ENCODE measurements at places on chromosomes 7 and 10.

GRCh38 chr10:67107670-67108069, 181.8 kb downstream of the LRRTM3 start:
- DNase-seq, result no peak

DNA sequence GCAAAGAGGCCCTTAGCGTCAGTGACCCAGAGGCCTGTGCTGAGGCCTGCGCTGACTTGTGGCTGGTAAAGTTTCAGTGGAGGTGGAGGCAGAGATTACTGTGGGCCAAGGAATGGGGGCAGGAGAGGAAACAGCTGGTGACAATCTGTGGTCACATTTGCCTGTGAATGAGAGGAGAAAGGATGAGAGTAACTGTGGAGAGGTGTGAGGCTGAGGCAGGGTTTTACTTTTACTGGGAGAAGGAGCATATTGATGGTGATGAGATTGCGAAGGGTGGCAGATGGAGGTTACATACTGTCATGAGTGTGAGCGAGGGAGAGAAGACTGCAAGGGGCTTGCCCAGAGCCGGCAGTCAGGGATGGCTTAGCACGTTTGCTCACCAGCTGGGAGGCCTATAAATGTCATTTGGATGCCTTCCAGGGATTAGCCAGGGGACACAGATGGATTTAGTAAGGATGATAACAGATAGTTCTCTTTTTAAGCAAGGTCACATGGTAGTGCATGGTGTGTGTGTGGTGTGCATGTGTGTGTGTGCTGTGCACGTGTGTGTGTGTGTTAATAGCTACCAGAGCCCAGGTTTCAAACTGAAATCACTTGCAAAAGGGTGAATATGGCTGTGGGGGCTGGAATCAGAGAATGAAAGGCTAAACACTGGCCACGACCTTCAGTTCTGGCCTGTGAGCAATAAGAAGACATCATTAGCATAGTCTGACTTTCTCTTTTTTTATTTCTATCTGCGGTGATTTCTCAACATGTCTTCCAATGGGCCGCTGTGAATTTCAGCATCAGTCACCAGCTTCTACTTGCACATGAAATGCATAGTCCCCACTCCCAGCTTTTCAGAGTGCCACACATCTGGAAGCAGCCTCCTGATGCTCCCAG, 291.5 kb upstream of the ZNF32 start:
- no peak for DNase-seq

GRCh38 chr10:15738270-15738925, 18.7 kb upstream of the ITGA8 start:
- DNase-seq, result no peak

GRCh38 chr10:48501226-48501625, 103.6 kb downstream of the ARHGAP22 start:
- no peak for DNase-seq

- DNase-seq, result no peak
Observed at GRCh38 chr7:117097860-117098259, 144.6 kb downstream of the ST7 start.

GRCh38 chr10:28489206-28489605, 43.7 kb upstream of the WAC start:
- DNase-seq, result no peak

- no peak for DNase-seq
Observed at GRCh38 chr10:43983405-43983804, 334.7 kb upstream of the ZNF32 start.

- no peak for DNase-seq
Observed at GRCh38 chr10:90167174-90168064, 466.0 kb downstream of the KIF20B start.

DNA sequence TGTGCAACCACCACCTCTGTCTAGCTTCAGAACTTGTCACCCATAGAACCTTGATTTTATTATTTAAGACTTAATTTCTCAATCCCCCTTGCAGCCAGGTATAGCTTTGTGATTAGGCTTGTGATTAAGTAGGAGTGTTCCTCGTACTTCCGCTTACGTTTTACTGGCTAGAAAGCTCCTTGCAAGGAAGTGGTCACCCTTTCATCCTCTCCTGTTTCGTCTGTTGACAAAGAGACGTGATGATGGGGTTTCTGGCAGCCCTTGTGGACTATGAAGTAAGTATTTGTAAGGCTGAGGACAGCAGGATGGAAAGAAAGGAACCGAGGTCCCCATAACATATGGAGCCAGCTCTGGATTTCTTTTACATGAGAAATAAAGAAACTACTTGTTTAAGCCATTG, 86.5 kb upstream of the KDM7A start:
- no peak for DNase-seq

- no peak for DNase-seq
Observed at GRCh38 chr10:24822590-24822989, 98.9 kb upstream of the ARHGAP21 start.

- DNase-seq, result no peak
Observed at GRCh38 chr10:97731346-97732051, 5.4 kb upstream of the ZFYVE27 start.

DNA sequence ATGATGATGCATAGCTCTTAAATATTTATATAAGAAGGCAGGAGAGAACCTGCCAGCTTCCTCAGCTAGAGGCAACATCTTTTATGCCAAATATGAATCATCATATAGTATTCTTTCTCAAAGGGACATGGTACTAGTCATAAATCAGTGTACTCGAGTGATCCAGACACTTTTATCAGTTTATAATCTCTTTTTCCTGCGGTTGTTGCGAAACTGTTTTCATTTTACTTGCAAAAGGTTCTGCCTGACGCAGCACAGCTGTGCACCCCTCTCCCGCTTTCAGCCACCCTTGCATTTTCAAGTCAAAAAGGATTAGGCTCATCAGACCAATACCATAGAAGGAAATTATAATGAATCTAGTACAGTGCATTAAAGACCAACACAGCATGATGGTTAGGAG, 332.3 kb upstream of the PRKCQ start:
- no peak for DNase-seq

DNA sequence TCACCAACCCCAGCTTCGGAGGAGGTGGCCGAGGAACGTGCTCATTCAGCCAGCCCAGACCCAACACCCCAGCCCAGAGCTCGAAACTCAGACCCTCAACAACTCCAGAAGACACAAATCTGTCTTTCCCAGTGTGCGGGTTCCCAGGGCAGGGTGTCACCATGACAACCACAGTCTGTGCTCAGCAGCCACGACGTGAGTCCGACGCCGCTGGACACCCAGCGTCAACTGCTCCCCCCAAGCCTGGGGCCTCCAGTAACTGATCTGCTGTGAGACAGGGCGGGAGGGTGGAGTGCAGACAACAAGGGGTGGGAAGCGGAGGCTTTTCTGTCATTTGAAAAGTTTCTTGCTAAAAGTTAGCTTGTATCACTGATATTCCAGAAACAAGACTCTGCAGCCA, 167.2 kb downstream of the MAD1L1 start:
- no peak for DNase-seq

DNA sequence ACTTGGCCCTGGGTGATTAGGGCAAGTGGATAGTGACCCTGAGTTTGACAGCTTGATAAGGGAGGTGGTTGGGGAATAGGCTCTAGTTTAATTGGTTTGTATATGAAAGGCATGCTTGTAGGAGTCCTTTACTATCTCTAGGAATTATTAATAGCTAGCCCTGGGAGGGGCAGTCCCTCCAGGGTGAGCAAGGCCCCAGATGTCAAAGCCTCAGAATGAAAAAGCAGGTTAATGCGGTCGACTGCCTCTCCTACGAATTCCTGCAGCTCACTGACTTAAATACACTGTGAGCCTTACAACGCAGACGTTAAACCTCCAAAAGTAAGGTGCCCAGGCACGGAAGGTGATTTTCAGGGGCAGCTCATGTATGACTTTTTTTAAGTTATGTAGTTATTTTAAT, 5.2 kb upstream of the BTBD16 start:
- no peak for DNase-seq

DNA sequence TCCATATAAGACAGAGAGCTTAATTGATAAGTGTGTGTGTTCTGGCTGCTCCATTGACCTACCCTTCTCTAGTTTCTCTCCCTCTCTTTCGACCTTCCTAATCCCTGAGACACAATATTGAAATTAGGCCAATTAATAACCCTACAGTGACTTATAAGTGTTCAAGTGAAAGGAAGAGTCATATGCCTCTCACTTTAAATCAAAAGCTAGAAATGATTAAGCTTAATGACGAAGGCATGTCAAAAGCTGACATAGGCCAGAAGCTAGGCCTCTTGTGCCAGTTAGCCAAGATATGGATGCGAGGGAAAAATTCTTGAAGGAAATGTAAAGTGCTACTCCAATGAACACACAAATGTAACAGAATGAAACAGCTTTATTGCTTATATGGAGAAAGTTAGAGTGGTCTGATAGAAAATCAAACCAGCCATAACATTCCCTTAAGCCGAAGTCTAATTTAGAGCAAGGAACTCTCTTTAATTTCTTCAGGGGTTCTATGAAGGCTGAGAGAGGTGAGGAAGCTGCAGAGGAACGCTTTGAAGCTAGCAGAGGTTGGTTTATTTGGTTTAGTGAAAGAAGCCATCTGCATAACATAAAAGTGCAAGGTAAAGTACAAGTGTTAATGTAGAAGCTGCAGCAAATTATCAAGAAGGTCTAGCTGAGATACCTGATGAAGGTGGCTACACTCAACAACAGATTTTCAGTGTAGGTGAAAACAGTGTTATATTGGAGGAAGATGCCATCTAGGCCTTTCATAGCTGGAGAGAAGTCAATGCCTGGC, 53.8 kb downstream of the ST7 start:
- no peak for DNase-seq

Data from esophagus squamous epithelium (tissue), 5 donors.